ENCODE measurements at places on chromosomes 3 and 15.

DNA sequence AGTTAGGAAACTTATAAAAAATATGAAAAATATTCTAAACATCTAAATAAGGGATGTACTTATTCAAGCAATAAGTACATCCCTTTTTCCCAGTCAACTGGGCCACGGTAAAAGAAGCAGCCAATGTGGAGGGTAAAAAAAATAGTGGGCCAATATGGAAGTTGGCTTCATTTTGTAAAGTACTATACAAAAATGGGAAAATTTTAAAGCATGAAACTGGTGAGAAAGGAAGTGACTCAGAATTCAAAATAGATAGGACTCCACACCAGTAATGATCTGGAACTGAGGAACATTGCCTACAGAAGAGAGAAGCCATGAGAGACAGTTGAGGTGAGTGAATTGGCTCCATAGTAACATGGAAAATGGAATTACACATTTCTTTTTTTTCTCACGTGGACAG, 108.9 kb downstream of the FNDC3B start:
- no peak for DNase-seq

DNA sequence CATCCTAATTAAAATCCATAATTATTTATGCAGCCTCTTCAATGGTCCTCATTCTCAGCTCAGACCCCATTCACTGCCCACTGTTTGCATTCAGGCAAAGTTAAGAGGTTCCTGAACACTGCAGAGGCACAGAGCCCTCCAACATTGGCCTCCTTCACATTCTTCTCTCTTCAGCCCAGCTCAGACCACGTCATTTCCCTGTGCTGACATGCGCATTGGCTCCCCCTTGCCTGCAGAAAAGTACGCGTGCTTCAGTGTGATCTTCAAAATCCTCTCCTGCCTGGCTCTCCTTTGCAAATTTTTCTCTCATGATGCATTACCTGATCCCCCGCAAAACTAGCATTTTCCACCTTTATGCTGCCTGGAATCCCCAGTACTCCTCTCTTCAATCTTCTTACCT, 552.3 kb downstream of the NTRK3 start:
- no peak for DNase-seq

DNA sequence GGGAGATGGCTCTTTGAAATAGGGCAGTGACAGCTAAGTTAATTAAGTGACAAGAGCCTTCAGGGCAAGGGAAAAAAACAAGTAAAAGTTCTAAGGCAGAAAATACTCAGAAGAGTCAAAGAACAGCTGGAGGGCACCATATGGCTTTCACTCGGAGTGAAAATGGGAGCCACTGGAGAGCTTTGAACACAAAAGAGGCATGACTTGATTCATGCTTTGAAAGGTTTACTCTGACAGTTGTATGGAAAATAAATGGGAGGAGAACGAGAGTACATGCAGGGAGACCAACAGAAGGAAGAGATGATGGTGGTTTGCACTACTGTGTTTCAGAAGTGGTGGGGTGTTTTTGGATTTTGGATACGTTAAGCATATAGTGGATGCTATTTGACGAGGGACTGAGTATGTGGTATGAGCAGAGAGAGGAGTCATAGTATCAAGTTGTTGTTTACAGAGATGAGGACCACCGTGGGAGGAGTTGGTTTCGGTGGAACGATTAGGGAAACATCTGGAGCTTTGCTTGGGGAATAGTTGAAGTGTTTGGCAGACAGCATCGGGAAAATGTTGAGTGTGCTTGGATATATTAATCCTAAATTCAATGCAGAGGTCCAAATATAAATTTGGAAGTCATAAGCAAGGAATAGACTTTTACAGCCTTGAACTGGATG, 411.5 kb downstream of the GABRG3 start:
- no peak for DNase-seq

DNA sequence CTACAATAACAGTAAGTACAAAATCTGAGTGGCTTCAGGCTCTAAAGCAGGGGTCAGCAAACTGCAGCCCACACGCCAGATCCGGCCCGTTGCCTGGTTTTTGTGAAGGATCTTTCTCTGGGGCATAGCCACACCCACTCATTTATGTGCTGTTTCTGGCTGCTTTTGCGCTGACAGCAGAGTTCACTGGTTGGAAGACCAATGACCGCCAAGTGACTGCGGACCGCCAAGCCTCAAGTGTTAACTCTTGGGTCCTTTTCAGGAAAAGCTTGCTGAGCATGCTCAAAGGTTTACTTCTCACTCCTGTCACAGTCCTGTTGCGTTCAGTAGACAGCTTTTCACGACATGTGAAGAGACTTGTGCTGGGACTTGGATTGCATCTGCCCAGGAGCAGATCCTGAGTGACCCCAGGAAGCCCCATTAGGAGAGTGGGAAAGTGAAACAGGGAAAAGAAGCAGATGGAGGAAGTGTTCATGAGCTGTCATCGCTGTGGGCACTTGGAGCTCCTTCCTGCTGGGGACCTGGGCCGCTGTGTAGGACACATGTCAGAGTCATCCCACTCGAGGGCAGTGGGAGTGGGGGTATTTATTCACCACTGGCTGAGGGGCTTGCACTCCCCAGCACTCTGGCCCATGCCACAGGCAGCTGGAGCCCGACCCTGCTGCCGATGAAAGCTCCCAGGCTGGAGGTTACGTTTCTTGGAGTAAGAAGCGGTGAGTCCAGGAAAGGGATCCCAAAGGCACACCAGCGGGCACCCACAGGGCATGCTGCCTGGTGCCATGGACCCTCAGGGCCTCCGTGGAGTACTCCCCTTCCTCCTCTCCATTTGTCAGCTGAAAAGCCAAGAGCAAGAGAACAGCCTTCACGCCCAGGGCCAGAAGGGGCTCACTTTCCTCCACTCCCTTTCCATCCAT, 249.1 kb downstream of the PLCL2 start:
- DNase-seq = no peak

GRCh38 chr15:33104212-33104611, 90.3 kb downstream of the FMN1 start:
- no peak for DNase-seq

DNA sequence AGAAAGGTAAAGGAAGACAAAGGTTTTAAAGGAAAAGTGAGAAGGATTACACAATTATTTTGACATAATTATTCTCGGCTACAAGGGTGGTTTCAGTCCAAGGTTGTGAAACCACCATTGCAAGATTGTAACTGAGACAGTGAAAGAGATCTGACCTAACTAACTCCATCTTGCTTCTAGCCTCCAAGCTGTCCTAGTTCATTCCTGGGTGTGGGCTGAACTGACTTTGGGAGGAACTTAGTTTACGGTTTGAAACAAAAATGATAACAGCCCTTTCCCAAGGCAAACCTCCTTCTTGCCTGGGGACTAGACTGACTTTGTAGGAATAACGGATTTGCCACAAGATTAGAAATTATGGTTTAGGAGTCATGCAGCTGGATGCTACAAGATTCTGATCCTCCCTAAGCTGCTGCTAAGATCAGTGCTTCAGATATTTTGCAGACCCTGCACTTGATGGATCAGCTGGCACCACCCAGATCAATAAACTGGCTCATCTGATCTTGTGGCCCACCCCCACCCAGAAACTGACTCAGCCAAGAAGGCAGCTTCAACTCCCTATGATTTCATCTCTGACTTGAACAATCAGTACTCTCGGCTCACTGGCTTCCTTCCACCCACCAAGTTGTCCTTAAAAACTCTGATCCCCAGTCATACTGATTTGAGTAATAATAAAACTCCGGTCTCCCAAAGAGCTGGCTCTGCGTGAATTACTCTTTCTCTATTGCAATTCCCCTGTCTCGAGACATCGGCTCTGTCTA, 57.7 kb upstream of the AADACL2 start:
- DNase-seq = no peak

DNA sequence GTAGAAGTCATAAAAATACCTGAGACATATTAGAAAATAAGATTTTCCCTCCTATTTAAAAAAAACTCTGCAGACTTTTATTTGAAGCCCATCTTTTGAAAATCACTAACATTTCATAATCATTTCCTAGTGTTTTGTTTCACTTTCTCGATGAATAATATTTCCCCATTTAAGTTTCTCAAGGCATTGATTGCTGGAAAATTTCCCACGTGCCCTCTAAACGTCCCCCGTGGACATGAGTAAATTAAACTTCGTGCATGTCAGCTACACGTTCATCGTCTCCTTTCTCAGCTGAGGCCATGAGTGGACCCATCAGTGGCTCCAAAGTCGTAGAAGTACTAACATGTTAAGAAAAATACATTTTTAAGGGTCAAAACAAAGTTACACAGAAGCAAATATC, 2.0 kb upstream of the TM2D3 start:
- no peak for DNase-seq

- DNase-seq = no peak
These were observed 9.6 kb upstream of the ZXDC start for GRCh38 chr3:126485176-126485897.

- no peak for DNase-seq
These were observed 57.2 kb upstream of the ST8SIA2 start for GRCh38 chr15:92336419-92336987.

- no peak for DNase-seq
These were observed 38.0 kb downstream of the CHCHD6 start for GRCh38 chr3:126742057-126742456.

- DNase-seq = peak; percentile 65
These were observed 9.7 kb upstream of the THUMPD3 start for GRCh38 chr3:9352917-9353752.

GRCh38 chr15:50123861-50124557, 5.0 kb upstream of the ATP8B4 start:
- DNase-seq = no peak

GRCh38 chr3:42443819-42444436, 33.5 kb upstream of the LYZL4 start:
- peak; percentile 58 for DNase-seq

- no peak for DNase-seq
These were observed 12.8 kb downstream of the TMEM62 start for GRCh38 chr15:43146184-43146583.
